ENCODE measurements at places on chromosomes 5 and 9. TPM values are rescaled to one million over a fixed set of nuclear protein-coding genes. Genes with fewer than 3 reads are reported as not detected.

- no peaks in the 10 kb centered on the region for H3K27me3 ChIP-seq
- no peaks in the 10 kb centered on the region for H3K36me3 ChIP-seq
- no peak overlapping the region for H3K4me3 ChIP-seq
- H3K4me1 ChIP-seq: no peaks in the 10 kb centered on the region
- no peak overlapping the region for H3K27ac ChIP-seq
- DNase-seq: no peak
These were observed 232.3 kb upstream of the WWC1 start for GRCh38 chr5:168059131-168059530.

HRCT1 gene
- 7.8 TPM for total RNA-seq

DNA sequence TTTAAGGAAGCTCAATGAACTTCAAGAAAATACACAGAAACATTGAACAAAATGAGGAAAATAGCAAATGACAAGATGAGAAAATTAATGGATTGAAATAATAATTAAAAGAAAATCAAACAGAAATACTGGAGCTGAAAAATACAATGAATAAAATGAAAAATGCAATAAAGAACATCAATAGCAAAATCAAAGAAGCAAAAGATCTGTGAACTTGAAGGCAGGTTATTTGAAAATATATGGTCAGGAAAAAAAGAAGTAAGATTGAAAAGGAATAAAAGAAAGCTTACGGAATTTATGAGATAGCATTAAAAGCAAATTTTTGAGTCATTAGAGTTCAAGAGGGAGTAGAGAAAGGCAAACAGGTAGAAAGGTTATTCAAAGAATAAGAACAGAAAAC is 42.4 kb downstream of the CERT1 start:
- no peak overlapping the region for H3K27ac ChIP-seq
- peaks cover 6% of the 10 kb centered on the region for H3K36me3 ChIP-seq
- H3K4me3 ChIP-seq: no peak overlapping the region
- no peak for DNase-seq
- H3K4me1 ChIP-seq: peaks cover 25% of the 10 kb centered on the region

DNA sequence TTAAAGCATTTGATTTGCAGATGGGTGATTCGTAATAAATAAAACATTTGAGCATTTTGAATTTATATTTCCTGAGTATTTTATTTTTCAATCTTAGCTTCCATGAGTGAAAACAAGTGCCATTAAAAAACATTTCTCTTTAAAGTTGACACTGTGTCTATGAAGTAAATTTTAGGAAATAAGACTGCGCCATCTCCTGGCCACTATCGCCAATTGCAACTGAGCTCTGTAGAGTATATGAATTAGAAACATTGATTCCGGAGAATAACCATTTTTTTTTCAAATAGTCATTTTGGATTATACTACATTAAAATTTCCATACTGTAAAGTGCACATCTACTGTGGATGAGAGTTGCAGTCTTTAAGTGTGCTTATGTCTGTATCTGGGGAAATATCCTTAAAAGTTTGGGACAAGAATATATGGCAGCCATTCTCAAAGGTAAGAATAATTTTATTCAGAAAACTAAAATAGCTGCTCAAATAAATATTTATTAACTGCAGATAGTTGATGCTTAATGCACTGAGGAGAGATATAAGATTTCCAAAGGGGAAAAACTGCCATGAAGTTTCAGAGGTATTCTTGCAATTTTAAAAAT is 5.9 kb downstream of the DMRTA1 start:
- H3K4me3 ChIP-seq: no peak overlapping the region
- H3K36me3 ChIP-seq: peaks cover 14% of the 10 kb centered on the region
- H3K27me3 ChIP-seq: peaks cover 5% of the 10 kb centered on the region
- no peak for DNase-seq
- peaks cover 20% of the 10 kb centered on the region for H3K4me1 ChIP-seq

PCDHGA3 gene
- total RNA-seq: 0.51 TPM

DNA sequence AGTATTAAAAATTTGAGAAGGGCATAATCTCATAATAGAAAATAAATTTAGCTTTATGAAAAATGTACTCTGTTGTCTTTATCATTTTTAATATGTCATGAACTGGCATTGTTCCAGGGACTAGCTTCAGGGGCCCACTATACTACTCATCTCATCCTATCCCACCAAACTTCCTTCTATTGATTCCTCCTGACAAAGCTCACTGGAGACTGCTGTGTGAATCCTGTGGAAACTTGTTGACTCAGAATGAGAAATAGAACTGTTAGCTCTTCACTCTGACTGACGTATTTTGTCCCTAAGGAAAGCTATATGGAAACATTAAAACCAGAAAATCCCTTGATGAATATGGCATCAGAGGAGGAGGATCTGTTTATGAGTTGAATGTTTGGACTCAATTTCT is 29.8 kb upstream of the BNIP1 start:
- no peaks in the 10 kb centered on the region for H3K27me3 ChIP-seq
- H3K36me3 ChIP-seq: peaks cover 22% of the 10 kb centered on the region
- H3K4me3 ChIP-seq: no peak overlapping the region
- no peak for DNase-seq

DNA sequence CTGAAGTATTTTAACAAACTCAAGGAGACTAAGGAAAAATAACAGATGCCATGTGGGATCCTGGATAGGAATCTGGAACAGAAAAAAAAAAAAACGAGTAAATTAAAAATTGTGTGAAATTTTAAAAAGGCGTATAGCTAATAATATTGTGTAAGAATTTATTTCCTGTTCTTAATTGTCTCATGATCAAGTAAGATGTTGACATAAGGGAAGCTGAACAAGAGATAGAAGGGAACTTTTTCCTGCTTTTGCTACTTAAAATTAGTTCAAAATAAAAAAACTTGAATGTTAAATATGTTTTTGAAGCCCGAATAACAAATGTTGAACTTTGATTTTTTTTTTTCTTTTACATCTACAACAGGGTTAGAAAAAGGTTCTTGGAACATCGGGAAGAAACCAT is 10.5 kb downstream of the SNAPC3 start:
- no peak overlapping the region for H3K4me3 ChIP-seq
- no peak for DNase-seq
- H3K4me1 ChIP-seq: peaks cover 52% of the 10 kb centered on the region
- no peaks in the 10 kb centered on the region for H3K27me3 ChIP-seq
- H3K36me3 ChIP-seq: peaks cover 31% of the 10 kb centered on the region

DNA sequence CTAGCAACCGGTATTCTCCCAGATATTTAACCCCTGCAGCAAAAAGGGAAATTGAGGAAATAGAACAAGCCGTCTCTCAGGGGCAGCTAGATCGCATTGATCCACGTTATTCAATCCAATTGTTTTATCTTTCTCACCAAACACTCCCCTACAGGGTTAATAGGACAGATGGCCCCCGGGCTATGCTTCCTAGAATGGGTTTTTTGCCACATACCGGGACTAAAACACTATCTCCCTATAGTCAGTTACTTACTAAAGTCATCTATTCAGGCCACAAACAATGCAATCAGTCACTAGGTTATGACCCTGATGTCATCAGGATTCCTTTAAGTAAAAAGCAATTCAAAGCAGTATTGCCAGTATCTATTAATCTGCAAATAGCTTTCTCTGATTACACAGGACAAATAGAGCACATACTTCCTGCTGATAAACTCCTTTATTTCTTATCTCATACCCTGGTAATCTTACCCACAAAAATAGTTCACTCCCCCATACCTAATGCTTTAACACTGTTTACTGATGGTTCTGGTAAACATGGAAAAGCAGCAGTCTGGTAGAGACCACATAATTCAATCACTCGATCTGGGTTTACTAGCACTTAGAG is 159.0 kb downstream of the CPLANE1 start:
- peaks cover 11% of the 10 kb centered on the region for H3K36me3 ChIP-seq
- no peak overlapping the region for H3K4me3 ChIP-seq
- H3K4me1 ChIP-seq: no peaks in the 10 kb centered on the region
- H3K27ac ChIP-seq: no peak overlapping the region

COL5A1 gene
- 2,410 TPM for total RNA-seq

- no peak for DNase-seq
- no peaks in the 10 kb centered on the region for H3K4me1 ChIP-seq
- no peak overlapping the region for H3K27ac ChIP-seq
- no peak overlapping the region for H3K4me3 ChIP-seq
These were observed 157.8 kb downstream of the SLCO4C1 start for GRCh38 chr5:102138243-102138653.

- no peak overlapping the region for H3K4me3 ChIP-seq
- H3K4me1 ChIP-seq: peaks cover 22% of the 10 kb centered on the region
- no peaks in the 10 kb centered on the region for H3K27me3 ChIP-seq
- H3K27ac ChIP-seq: peak overlapping the region; percentile 92
- no peak for DNase-seq
These were observed 209.6 kb upstream of the PDE4D start for GRCh38 chr5:60102961-60103693.

SWI5 gene
- total RNA-seq: 33.7 TPM

NFIL3 gene
- 43.2 TPM for total RNA-seq

DNA sequence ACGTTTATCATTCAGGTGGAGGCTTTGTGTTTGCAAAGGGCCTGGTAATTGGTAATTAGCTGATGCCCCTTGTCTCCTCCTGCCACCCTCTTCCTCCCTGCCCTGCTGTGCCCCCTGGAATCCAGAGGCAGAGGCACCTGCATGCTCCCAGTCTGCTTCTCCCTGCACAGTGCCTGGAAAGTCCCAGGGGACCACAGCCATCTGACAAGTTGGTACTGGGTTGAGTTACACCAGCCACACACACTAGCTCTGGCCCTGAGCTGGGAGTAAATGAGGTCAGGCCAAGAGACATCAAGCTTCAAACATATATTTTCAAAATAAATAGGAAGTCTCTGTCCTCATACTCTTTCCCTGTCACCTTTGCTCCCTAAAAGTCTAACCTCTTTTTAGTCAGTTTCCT is 56.3 kb downstream of the INSYN2B start:
- DNase-seq: no peak
- peaks cover 9% of the 10 kb centered on the region for H3K4me1 ChIP-seq
- no peaks in the 10 kb centered on the region for H3K36me3 ChIP-seq
- H3K27me3 ChIP-seq: no peaks in the 10 kb centered on the region

- H3K27ac ChIP-seq: peak overlapping the region; percentile 84
- DNase-seq: no peak
- H3K36me3 ChIP-seq: peaks cover 2% of the 10 kb centered on the region
- H3K4me3 ChIP-seq: no peak overlapping the region
These were observed 29.6 kb upstream of the BOD1 start for GRCh38 chr5:173645890-173646574.

RAPGEF6 gene
- total RNA-seq: 12.1 TPM

- peaks cover 4% of the 10 kb centered on the region for H3K36me3 ChIP-seq
- no peak for DNase-seq
- H3K4me3 ChIP-seq: no peak overlapping the region
- H3K27me3 ChIP-seq: no peaks in the 10 kb centered on the region
- H3K27ac ChIP-seq: no peak overlapping the region
These were observed 25.5 kb upstream of the STXBP1 start for GRCh38 chr9:127586537-127586936.

IL7R gene
- total RNA-seq: 0.50 TPM

DNA sequence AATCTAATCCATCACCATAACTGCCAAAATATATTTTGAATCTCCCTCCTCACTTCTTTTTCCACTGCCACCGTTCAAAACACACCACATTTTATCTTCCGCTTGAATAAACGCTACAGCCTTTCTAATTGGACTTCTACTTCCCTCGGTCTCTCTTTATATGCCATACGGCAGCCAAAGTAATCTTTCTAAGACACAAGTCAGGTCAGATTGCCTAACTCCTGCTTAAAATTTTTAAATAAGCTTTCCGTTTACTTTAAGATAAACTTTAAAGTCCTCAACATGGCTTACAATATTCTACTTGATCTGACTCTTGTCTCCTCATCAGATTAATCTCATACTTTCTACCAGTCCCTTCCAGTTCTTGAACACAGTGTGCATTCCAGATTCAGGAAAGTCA is 9.7 kb downstream of the AFF4 start:
- peak overlapping the region; percentile 20 for H3K27ac ChIP-seq
- H3K36me3 ChIP-seq: peaks cover 11% of the 10 kb centered on the region
- no peak for DNase-seq
- no peaks in the 10 kb centered on the region for H3K27me3 ChIP-seq

DNA sequence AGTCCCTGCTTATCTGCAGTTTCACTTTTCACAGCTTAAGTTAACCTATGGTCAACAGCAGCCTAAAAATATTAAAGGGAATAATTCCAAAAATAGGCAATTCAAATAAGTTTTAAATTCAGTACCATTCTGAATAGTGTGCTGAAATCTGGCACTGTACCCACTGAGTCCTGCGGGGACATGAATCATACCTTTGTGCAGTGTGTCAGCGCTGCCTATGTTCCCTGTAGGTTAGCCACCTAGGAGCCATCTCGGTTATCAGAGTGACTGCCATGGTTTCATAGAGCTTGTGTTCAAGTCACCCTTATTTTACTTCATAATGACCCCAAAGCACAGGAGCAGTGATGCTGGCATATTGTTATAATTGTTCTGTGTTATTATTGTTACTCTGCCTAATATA is 139.9 kb downstream of the GPBP1 start:
- H3K4me1 ChIP-seq: peaks cover 18% of the 10 kb centered on the region
- H3K27me3 ChIP-seq: no peaks in the 10 kb centered on the region
- H3K27ac ChIP-seq: no peak overlapping the region
- no peak for DNase-seq

Data from chondrocyte (in vitro differentiated cells).